ENCODE measurements at places on chromosomes 1 and 21. TPM values are rescaled to one million over a fixed set of nuclear protein-coding genes. Genes with fewer than 3 reads are reported as not detected.

CSMD2 gene
- 2.6 TPM for total RNA-seq

CRYBG2 gene
- total RNA-seq: not detected

KCNA2 gene
- not detected for total RNA-seq

S100A11 gene
- total RNA-seq: 1,184 TPM

RGS1 gene
- not detected for total RNA-seq

CFHR4 gene
- not detected for total RNA-seq

KIAA0040 gene
- not detected for total RNA-seq

CFAP74 gene
- not detected for total RNA-seq

ST6GALNAC5 gene
- total RNA-seq: 1.6 TPM

RAVER2 gene
- total RNA-seq: 2.3 TPM

HUNK gene
- total RNA-seq: not detected

CHRM3 gene
- total RNA-seq: 2.9 TPM

- no peak for DNase-seq
These were observed 9.5 kb downstream of the GPR37L1 start for GRCh38 chr1:202131956-202132821.

DNA sequence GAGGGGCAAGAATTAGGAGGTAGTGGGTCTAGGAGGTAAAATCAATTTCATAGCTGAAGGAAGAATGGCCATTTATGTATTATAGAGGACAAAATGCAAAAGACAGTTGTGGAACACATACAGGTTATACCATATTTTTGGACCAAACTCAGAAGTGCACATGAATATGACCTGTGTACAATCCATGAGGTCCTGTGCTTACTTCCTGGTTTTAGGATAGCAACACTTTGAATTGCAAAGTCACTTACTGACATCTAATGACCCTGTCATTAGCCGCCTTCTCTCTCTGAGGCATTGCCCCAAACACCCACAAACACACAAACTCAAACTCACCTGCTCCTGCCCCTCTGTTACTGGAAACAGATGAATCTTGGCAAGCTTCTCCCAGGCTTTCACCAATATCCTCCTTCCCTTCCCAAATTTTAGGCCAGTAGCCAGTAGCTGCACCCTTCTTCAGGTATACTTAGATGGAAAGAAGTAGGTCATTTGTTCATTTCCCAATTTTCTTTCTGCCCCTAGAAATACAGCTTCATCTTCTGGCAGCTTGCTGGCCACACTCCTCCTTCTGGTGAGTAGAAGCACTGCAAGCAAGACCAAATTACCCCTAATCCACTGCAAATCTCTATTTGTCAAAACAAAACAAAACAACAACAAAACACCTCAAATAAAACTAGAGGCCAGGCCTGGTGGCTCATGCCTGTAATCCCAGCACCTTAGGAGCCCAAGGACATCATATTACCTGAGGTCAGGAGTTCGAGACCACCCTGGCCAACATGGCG is 13.7 kb upstream of the RPL5 start:
- peak; percentile 50 for DNase-seq

DNA sequence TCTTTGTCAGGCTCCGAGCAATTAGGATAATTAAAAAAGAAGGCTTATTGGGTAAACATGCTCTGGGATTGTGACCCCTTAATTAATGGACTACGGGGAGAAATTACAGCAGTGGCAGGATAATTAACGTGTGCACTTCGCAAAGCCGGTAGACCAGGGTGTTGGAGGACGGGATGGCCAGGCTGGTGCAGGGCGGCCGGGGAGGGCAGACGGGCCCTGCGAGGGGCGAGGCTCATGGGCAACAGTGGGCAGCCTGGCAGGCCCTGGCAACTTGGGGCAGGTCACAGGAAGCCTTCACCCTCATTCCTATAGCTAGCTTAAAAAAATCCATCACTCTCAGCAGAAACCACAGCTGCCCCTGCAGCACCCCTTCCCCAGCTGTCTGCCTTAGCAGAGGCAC is 186.2 kb upstream of the ARHGEF16 start:
- DNase-seq: no peak

GRCh38 chr1:11860587-11860986 is 1.8 kb upstream of the NPPB start:
- DNase-seq: no peak

GRCh38 chr21:43805275-43805800 is 16.0 kb downstream of the RRP1 start:
- DNase-seq: no peak

GRCh38 chr1:7378346-7379130 is 392.6 kb upstream of the VAMP3 start:
- DNase-seq: no peak

DNA sequence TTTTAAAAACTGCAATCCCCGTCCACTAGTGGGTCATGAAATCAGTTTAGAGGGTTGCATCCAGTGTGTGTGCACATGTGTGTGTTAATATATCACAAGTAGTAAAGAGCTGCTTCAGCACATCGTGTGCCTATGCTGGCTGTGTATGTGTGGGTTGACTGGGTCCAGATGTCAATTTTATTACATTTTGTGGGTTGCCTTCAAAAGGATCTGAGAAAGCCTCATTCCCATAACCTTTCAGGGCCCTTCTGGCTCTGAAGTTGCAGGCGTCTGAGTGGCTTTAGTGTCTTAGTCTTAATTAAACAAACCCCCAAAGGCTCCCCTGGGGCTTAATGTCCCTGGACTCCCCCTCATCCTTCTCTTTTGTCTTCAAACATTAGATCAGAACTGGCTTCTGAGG is 19.8 kb downstream of the PLA2G2D start:
- no peak for DNase-seq

GRCh38 chr21:27171707-27172106 is 204.8 kb upstream of the ADAMTS5 start:
- peak; percentile 10 for DNase-seq

GRCh38 chr1:66335125-66335524 is 198.8 kb upstream of the SGIP1 start:
- no peak for DNase-seq

DNA sequence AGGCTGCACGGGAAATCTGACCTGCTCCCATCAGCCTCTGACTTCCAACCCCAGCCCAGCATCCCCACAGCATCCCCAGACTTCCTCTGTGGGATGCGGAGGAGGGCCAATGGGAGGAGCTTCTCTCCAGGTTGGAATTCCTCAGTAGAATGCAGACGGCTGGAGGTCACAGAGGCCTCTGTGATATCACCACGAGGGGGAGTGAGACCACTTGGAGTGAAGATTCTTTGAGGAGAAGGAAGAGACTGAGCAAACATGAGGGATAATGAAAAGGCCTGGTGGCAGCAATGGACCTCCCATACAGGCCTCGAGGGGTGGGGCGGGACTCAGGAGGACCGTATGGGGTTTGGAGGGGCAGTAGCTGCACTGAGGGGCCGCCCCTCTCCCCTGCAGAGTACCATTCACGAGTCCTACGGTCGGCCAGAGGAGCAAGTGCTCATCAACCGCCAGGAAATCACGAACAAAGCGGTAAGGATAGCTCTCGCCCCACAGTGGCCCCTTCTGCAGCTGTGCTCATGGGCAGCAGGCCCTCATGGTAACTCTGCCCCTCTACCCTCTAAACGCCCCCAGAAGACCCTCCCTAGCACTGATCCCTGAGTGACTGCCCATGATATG is at the start of gene CATSPER4:
Gene CATSPER4, plus strand, starts transcription at position 230 of the 615 bp plus-strand sequence. Its CDS starts 26 bp downstream, at position 256.
- DNase-seq: no peak

GRCh38 chr1:12477936-12478611 is 139.9 kb downstream of the DHRS3 start:
- peak; percentile 94 for DNase-seq

- no peak for DNase-seq
These were observed 172.7 kb downstream of the CRB1 start for GRCh38 chr1:197440715-197441114.

DNA sequence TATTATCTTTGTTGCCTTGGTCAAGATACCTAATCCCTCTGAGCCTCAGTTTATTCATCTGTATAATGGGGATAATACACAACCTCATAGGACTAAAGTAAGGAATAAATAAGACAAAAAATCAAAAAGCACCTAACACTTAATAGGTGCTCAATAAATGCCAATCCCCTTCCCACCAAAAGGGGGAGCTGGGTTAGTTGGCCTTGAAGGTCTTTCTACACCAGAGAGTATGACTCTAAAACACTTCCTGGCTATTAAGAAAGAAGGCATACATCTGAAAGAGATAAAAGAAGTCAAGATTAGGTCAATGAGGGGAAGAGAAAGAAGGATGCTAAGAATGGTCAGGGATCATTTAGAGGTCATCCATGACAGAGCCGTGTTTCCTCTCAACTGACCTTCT is 11.1 kb downstream of the VSIG8 start:
- no peak for DNase-seq

- DNase-seq: peak; percentile 8
These were observed 130.9 kb downstream of the FOXD2 start for GRCh38 chr1:47568763-47569162.

GRCh38 chr1:117182319-117182718 is 28.4 kb downstream of the VTCN1 start:
- no peak for DNase-seq

DNA sequence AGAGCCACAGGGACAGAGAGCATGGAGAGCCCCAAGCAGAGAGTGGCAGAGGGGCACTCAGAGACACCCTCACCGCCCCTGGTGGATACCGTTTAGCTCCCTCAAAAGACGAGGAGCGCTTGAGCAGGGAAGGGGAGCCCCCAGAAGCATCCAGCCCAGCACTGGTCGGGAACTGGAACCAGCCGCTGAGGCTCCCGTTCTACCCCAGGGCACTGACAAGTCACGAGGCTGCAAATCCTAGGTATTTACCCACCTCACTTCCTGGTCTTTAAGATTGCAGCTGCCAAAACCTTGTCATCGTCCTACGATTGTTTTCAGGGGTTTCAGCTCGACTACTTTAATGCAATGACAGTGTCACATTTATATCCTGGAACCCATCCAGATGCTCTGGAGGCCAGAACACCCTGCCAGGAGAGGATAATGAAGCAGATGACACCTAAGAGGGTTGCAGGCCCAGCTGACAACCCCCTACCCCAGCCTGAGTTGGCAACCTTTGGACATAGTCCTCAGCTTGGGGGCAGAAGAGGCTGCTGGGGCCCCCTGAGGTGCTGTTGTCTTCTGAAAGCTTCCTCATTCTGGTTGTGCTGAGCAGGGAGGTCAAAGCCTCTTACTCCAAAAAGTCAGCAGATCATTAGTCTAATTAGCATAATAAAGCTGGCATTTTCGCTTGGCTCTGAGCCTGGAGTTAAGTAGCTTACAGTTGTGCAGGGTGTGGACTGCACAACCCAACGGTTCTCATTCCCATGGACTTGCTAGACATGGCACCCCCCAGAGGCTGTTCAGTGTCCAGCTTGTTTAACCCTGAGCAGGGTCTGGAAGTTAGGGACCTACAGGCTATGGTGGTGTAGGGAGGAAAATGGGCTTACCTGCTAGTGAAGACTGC is 20.6 kb upstream of the BACE2 start:
- DNase-seq: no peak

- no peak for DNase-seq
These were observed 479.8 kb upstream of the VAMP3 start for GRCh38 chr1:7290971-7291970.

- peak; percentile 20 for DNase-seq
These were observed 7.8 kb downstream of the ERI3 start for GRCh38 chr1:44347280-44347679.

DNA sequence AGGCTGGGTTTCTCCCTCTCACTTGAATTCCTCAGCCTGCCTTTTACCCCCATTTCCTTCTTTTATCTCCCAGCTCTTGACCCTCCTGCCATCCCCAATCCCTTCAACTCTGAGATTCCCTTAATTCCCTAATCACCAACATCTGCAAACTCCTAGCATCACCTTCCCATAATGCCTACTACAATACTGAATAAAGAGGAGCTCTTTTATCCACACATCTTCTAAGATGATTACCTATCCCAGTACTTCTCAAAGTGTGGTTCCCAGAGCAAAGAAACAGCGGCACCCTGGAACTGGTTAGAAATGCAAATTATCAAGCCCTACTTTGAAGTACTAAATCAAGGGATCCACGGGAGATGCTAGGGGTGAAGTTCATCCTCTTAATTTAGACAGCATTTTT is 21.2 kb upstream of the UBE2U start:
- DNase-seq: no peak

DNA sequence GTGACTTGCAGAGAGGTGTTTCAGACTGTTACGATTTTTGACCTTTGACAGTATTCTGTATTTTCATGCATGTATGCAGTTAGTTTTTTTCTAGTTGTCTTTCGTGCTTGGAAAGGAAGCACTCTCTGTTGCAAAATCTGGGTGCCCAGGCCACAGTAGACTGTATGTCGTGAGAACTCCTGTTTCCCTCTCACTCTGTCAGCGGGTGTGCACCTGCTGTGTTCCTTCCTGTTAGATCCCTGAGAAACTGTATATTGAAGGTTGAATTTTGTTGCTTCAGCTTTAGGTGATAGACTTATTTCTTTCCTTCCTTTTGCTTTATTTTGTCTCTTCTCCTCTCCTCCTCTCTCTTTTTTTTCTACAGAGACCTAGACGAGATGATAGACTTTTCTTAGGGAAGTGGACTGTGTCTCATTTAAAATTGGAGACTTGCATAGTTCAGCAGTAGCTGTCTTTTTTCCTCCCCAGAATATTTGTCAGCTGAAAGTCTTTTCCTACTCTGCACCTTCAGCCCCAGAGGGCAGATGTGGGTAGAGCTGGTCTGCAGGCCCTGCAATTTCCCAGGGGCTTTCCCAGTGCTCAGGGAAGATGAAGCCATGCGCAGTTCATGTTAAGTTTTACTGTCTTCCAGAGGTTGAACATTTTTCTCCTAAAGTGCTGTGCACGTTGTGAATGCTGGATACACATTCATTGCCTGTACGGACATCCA is 1.4 kb downstream of the TRAPPC10 start:
- no peak for DNase-seq

GRCh38 chr1:119139857-119140176 is 636 bp downstream of the WARS2 start:
- DNase-seq: no peak

DNA sequence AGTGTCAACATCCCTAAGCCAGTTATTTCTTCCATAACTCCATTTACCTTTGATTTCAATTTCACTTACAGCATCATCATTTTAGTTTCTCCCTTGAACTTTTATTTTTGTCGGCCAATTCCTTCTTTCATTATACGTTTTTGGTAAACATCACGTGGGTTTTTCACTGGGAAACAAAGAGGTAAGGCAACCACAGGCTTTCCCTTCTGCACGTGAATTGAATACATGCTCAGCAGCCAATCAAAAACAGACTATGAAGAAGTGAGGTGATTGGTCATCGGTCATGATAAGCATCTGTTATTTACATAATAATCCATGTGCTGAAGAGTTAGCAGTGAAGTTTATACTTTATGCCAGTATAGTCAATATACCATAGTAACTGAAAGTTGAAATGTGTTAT is 98.7 kb downstream of the NCAM2 start:
- DNase-seq: no peak

All from HFFc6 (cell line).